AML-193 (cell line): ENCODE measurements at places on chromosomes 2 and 18.

GRCh38 chr2:1557467-1557820, 144.2 kb downstream of the TPO start:
- DNase-seq: no peak

DNA sequence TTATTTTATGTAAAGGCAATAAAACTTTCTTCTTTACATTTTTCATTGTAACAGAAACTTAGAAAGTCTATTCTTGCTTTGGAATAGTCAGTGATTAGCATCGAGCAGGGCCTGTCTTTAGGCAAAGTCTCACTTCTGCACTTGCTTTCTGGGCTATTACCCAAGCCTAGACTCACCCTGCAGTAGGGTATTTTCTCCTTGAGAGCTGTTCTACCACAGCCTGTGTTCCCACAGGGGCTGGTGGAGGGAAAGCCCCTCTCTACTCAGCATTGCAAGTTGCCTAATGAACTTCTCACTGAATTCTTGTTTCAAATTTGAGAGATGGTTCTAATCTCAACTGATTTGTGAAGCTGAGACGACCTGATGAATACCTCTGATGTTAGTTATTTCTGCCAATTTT, 111.7 kb upstream of the KLHL14 start:
- DNase-seq: no peak

DNA sequence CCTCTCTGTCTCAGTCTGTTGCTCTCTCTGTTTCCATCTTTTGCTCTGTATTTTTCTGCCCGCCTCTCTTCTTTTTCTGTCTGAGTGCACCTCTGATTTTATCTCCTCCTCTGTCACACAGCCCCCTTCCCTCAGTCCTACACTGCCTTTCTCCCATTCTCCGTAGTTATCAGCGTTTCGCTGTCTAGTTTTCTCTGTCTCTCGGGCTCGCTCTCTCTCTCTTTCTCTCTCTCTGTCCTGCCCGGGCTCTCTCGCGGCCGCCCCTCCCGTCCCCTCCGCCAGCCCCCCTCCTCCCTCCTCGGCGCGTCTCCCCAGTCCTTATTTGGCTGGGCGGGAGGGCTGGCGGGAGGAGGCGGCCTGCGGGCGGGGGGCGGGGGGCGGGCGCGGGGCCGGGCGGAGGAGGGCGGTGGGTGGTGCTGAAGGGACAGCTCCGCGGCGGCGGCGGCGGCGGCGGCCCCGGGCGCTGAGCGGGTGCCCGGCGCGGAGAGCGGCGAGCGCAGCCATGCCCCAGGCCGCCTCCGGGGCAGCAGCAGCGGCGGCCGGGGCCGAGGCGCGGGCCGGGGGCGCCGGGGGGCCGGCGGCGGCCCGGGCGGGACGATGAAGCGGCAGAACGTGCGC, at the start of gene KCNK3:
Gene KCNK3, plus strand, starts transcription at position 444 of the 618 bp plus-strand sequence. Its CDS starts 154 bp downstream, at position 598.
- DNase-seq: no peak

GRCh38 chr2:160584972-160585494, 91.4 kb upstream of the RBMS1 start:
- no peak for DNase-seq

DNA sequence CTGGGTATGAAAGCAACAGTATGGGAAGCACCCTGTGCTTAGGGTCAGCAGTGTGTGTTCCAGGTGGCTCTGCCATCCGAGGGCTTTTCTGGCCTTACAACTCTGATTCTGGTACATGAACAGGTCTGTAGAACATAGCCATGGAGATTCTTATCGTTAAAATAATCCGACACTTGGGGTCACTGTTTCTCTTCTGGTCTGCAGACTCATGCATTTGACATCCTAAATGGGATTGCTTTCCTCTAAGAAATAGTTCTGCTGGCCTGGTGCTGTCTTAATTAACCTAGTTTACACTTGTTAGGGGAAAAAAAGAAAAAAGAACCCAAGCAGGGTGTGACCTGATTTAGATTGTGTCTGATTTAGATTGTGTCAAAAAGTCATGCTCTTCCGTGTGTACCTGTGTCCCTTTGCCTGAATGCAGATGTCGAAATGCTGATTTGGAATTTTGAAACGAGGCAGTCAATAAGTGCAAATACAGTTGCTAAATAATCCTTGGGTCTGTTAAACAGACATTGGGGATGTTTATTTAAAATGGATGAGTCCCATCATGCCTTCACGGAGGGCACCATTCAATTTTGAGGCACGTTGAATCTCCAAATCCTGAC, 59.6 kb downstream of the TRPM8 start:
- DNase-seq: no peak

DNA sequence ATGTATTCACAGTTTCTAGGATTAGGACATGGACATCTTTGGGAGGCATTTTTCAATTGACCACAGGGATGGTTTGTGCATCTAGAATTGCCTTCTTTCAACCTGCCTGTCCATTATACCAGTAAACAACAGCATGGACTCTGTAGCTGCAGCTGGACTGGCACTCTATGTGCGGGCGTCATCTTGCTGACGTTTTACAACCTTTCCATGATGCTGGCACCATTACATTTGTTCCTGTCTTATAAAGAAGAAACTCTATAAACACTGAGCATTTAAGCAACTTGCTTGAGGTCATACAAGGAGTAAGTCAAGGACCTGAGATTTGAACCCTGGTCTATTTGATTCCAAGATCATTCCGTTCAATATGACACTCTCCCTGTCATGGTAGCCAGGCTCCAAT, 25.4 kb upstream of the IGFBP5 start:
- no peak for DNase-seq

DNA sequence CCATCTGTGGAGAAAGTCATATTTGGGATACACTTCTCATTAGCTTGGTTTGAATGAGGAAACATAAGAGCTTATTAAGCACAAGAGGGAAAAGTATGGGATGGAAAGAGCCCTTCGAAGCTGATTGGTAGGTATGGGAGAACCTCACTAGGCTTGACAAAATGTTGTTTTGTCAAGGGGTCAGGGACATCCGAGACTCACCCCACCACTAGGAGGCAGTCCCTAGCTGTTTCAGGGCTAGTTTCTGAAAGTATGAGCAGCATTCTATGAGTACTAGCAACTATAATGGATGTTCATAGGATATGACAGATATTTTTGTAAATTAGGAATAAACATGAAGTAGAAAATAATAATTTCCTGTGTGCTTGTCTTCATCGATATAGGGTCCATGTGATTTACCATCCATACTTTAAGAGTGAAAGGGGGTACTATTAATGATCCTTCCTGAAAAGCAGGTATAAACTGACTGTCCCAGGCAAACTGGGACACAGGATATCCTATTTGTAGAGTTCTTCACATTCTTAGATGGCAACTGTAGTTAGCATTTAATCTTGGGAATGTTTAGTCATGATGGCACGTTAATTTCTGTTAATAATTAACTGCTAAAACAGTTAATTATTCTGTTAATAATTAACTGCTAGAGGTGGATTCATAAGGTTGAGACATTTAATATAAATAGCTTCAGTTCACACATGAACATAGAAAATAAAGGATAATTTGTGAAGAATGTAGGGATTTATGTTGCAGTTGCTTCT, 28.4 kb downstream of the OTX1 start:
- DNase-seq: peak; percentile 49

GRCh38 chr2:31318361-31319336, 84.7 kb downstream of the EHD3 start:
- DNase-seq: peak; percentile 36

- DNase-seq: peak; percentile 95
These were observed 2.7 kb upstream of the RNPEPL1 start for GRCh38 chr2:240565333-240566202.

DNA sequence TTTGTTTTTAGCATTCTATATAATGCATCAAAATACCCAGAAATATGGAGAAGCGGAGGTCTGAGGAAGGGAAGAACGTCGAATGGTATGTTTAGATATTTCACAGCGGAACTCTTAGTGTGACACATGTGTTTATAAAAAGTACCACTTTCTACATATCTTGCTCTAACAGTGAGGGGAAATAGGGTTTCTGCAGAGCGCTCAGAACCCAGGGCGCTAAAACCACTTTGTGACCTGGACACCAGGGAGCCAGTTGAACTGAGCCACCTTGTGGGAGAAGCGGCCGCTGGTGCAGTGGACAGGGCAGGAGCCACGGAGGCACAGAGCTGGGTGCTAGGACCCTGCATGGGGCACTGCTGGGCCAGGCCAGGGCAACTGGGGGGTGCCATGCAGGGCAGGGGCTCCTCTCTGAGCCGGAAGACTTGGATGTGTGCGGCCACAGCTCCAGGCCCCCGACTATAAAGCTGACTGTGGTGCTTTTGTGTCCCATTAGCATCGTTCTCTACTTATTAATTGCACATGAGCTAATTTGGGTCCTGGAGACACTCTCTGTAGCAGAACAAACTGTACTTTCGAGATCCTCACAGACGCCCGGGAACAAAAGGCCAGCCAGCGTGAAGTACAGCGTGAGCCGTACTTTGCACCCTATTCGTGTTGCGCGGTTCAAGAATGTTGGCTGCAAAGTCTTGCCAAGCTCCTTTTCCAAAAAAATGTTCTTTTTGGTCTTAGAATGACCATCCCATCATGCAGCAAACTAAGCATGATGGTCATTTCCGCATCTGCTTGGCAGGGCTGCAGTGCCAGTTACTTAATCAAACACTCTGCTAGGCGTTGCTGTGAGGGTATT, 151.9 kb upstream of the ALKAL2 start:
- no peak for DNase-seq

DNA sequence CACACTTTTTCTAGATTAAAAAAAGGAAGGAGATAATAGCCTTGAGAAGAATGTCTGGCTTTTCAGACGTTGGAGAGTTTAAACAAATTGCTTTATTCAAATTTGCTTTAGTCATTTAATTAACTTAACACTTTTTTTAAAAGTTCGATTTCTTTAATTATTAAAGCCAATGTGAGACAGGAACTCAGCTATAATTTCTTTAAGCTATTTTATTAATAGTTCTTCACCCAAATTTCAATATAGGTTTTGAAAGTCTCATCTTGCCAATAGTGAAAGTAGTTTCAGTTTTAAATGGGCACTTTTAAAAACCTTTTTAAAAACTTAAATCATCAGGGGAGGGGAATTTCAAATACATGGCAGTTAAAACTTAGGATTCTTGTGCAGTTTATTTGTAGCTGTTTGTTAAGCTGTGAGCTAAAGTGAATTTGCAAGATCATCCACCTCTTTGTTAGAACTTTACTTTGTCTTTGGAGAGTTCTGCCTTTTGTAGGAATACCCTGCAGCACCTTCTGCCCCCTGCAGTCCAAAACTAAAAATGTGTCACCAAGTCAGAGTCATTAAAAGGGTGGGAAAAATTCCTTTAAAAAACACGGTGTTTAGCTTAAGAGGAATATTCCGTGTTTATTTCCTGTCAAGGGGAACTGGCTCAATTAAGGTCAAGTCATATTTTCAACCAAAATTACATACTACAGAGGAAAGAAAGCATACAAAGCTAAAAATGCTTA, 4.6 kb downstream of the TGIF1 start:
- DNase-seq: peak; percentile 62

DNA sequence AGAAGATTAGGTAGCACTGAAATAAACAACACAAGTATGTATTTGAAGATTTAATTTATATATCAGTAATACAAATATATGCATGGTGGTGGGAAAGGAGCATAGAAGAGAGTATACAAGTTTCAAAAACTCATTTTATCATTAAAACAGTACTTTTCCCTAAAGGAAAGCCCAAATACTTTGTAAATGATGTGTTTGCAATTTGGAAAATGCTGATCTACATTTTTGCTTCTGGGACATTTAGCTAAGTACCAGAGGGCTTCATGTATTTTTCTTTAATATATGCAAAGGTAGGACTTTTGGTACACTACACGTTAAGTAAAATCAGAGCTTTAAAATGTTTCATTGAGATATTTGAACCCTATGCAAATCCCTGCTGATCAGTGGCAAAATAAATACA, 1624.2 kb downstream of the SUCLG1 start:
- DNase-seq: no peak

DNA sequence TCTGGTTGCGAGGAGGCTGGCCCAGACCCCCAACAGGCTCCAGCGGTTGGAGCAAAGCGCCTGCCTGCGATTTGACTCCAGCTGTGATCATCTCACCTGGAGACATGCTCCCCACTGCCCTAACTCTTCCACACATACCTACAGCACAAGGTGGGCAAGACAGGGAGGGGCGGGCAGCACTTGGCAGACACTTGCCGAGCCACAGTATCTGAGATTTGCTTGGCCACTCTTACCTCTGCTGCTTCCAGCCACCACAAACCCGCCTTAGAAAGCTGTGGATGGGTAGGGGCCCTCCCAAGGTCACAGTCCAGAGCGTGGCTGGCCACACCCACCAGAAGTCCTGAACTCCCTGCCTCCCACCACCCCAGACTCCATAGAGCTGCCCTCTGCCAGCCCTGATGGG, 8.2 kb downstream of the CYP26B1 start:
- DNase-seq: no peak

DNA sequence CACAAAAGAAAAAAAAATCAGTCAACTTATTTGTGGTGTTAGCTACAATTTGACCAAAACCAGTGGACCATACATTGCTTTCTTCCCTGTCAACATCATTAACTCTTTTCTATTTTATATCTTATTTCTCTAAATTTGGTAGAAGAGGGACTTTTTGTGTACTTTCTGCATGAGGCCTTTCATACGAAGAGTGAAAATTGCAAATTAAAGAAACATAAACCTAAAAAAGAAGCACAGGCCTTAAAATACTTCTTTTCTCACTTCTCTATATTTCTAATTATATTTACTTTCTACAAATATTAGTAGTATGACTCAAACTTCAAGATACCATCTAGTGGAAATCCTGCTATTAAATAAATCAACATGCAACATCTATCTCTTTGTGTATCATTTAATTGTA, 1073.4 kb upstream of the ZEB2 start:
- DNase-seq: no peak

DNA sequence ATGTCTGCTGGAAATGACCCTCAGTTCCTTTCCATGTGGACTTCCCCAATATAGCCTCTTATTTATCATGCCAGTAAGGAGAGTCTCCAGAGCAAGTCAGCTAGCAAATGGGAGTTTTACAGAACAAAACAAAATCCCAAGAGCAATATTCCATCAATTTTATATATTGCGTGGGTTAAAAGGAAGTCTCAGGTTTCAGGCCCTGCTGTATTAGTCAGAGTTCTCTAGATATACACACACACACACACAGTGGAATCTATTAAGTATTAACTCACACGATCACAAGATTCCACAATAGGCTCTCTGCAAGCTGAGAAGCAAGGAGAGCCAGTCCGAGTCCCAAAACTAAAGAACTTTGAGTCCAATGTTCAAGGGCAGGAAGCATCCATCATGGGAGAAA, 102.8 kb upstream of the MAP2 start:
- no peak for DNase-seq

GRCh38 chr2:62209427-62209991, 13.6 kb downstream of the B3GNT2 start:
- DNase-seq: no peak

GRCh38 chr2:150379166-150379565, 108.3 kb downstream of the RND3 start:
- DNase-seq: no peak

- DNase-seq: no peak
These were observed 424.6 kb downstream of the NCKAP5 start for GRCh38 chr2:133143645-133144044.

GRCh38 chr2:111624411-111625156, 259.4 kb downstream of the ANAPC1 start:
- peak; percentile 93 for DNase-seq

DNA sequence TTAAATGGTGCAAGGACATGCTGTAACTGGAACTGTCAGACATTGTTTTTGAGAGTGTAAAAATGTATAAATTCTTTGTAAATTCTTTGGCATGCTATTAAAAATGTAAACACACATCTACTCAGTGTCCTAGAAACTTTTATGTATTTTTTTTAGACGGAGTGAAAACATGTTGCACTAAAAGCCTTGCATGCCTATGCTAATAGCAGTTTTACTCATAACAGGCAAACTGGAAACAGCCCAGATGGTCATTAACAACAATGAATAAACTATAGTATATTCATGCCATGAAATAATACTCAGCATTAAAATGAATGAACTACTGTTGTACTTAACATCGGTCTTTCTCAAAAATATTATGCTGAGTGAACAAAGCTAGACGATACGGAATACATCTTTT, 954.8 kb upstream of the DDX18 start:
- no peak for DNase-seq
